ENCODE measurements at places on chromosomes 5 and 9. TPM values are rescaled to one million over a fixed set of nuclear protein-coding genes. Genes with fewer than 3 reads are reported as not detected.

The LRRC19 gene
- total RNA-seq = not detected

The GPR21 gene
- not detected for total RNA-seq

The PCDHGC4 gene
- total RNA-seq = 0.57 TPM

The NDFIP1 gene
- 69.9 TPM for total RNA-seq

The AIF1L gene
- total RNA-seq = 0.19 TPM

The PCDHGA1 gene
- total RNA-seq = 1.3 TPM

The TNIP1 gene
- 103 TPM for total RNA-seq

DNA sequence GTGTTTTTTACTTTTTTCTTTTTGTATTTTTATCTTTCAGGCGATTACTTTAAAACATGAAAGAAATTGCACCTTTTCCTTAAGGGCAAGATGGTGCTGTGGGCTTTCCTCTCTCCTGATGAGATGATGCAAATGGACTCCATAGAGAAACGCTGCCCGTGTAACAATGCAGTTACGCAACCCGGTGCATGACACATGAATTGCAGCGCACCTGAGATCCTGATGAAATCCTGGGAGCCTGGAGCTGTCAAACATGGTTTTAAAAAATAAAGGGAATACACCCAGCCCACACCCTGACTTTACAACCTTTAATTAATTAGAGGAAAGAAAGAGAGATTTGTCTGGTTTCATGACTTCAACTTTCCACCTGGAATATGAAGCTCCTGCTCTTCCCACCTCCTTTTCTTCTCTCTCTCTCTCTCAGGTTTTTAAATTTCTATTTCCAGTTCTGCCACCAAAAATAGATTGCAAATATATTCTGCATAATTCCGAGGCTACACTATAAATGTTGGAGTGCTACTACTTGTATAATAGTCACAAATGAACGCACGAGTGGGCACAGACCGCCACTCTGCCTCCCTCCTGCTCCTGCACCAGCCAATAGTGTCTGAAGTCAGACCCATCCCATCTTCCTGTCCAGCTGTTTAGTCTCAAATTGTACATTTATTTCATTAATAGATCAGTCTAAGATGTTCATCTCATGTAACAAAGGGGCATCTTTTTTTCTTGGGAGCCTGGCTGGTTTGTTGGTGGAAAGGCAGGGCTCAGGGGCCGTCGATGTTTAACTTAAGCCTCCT, 179.1 kb downstream of the AUH start:
- no peak overlapping the region for H3K27ac ChIP-seq
- no peak overlapping the region for H3K4me3 ChIP-seq
- peaks cover 6% of the 10 kb centered on the region for H3K36me3 ChIP-seq
- DNase-seq = no peak
- peaks cover 2% of the 10 kb centered on the region for H3K27me3 ChIP-seq
- peaks cover 51% of the 10 kb centered on the region for H3K4me1 ChIP-seq

DNA sequence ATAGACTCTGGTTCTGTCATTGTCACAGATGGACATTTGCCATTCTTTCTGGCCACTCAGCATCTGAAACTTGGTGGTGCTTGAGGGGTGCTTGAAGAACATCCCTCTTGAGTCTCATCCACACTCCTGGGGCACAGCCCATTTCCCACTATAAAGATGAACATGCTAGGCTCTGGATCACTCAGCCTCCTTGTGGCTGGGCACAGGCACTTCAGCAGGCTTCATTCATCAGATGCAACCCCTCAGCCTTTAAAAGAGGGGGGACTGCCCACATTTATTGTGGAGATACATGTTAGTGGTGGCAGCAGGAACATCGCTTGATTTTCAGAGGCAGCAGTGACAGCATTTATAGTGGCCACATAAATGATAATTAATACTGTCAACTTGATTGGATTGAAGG, 124.7 kb upstream of the NIPBL start:
- no peaks in the 10 kb centered on the region for H3K36me3 ChIP-seq
- DNase-seq = no peak
- no peak overlapping the region for H3K4me3 ChIP-seq
- no peaks in the 10 kb centered on the region for H3K4me1 ChIP-seq

GRCh38 chr9:95224376-95225019, 93.0 kb downstream of the FANCC start:
- no peaks in the 10 kb centered on the region for H3K4me1 ChIP-seq
- H3K27me3 ChIP-seq = no peaks in the 10 kb centered on the region
- DNase-seq = no peak
- no peaks in the 10 kb centered on the region for H3K36me3 ChIP-seq
- H3K27ac ChIP-seq = no peak overlapping the region
- H3K4me3 ChIP-seq = no peak overlapping the region

DNA sequence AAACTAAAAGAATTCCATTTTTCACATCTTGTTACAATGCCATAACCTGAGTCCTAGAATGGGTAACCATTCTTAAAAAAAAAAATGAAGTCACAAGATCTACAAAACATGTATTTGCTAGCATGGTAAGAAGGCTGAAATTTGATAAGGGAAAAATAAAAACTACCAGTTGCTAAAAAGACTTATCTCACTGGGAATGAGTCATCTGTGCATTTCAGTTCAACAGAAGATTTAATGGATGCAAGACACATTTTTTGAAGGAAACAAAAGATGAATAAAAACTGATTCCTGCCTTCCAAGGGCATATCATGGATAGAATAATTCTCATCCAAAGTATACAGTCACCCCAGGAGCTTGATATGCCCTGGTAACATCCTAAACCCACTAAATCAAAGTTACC, 47.2 kb downstream of the SGTB start:
- H3K4me3 ChIP-seq = no peak overlapping the region
- no peak overlapping the region for H3K27ac ChIP-seq
- peaks cover 39% of the 10 kb centered on the region for H3K36me3 ChIP-seq
- H3K4me1 ChIP-seq = peaks cover 37% of the 10 kb centered on the region
- no peak for DNase-seq
- no peaks in the 10 kb centered on the region for H3K27me3 ChIP-seq

GRCh38 chr5:118459490-118459889, 528.9 kb downstream of the DTWD2 start:
- no peak for DNase-seq
- no peaks in the 10 kb centered on the region for H3K36me3 ChIP-seq
- no peak overlapping the region for H3K4me3 ChIP-seq
- H3K4me1 ChIP-seq = no peaks in the 10 kb centered on the region

GRCh38 chr9:133685653-133686609, 49.8 kb downstream of the DBH start:
- peaks cover 8% of the 10 kb centered on the region for H3K4me1 ChIP-seq
- no peak overlapping the region for H3K27ac ChIP-seq
- peaks cover 7% of the 10 kb centered on the region for H3K27me3 ChIP-seq

DNA sequence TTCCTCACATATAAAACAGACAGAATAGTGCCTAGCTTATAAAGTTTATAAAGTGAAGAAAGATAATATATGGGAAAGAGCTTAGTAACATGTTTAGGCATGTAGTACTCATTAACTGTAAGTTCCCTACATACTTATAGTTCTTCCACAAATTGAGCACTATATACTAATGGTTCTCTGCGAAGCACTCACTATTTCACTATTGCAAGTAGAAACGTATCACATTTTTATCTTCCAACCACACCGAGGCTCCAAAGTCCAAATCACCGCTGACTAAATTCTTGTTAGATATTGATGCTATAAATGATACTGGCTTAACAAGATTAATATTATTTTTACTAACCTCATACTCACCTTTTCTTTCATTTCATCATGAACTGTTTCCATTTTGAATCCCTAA, 61.0 kb downstream of the FBXW11 start:
- no peaks in the 10 kb centered on the region for H3K27me3 ChIP-seq
- H3K4me1 ChIP-seq = peaks cover 52% of the 10 kb centered on the region
- DNase-seq = no peak
- no peaks in the 10 kb centered on the region for H3K36me3 ChIP-seq
- no peak overlapping the region for H3K27ac ChIP-seq

GRCh38 chr5:66209794-66210193, 65.7 kb downstream of the SREK1 start:
- peaks cover 4% of the 10 kb centered on the region for H3K36me3 ChIP-seq
- H3K4me1 ChIP-seq = peaks cover 29% of the 10 kb centered on the region
- H3K4me3 ChIP-seq = no peak overlapping the region
- DNase-seq = no peak
- H3K27ac ChIP-seq = no peak overlapping the region

DNA sequence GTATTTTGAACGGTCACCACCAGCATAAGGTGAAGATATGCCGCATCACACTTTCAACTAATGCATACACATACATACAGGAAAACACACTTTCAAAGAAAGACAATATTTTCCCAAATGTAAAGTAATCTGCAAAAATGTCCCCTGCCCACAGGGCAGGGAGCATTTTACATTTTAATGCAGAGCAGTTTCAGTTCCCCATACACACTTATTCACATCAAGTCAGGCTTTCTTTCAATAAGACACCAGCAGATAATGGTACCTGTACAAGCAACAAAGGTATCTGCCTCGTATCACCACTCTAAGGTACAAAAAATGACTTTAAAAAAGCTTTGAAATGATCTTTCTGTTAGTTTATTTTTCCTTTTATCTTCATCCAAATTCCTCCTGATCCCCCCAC, 247.1 kb upstream of the CCNG1 start:
- no peaks in the 10 kb centered on the region for H3K36me3 ChIP-seq
- DNase-seq = no peak
- H3K4me3 ChIP-seq = no peak overlapping the region
- H3K27me3 ChIP-seq = no peaks in the 10 kb centered on the region

DNA sequence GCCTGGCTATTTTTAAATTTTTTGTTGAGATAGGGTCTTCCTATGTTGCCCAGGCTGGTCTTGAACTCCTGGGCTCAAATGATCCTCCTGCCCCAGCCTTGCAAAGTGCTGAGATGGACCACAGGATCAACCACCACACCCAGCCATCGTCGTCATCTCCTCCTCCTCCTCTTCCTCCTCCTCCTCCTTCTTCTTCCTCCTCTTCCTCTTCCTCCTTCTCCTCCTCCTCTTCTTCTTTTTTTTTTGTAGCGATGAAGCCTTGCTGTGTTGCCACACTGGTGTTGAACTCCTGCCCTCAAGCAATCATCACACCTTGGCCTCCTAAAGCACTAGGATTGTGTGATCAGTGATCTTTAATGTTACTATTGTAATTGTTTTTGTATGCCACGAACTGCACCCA, 49.4 kb upstream of the ERBIN start:
- no peak for DNase-seq
- H3K4me3 ChIP-seq = no peak overlapping the region
- H3K4me1 ChIP-seq = peaks cover 76% of the 10 kb centered on the region
- peak overlapping the region; percentile 32 for H3K27ac ChIP-seq

DNA sequence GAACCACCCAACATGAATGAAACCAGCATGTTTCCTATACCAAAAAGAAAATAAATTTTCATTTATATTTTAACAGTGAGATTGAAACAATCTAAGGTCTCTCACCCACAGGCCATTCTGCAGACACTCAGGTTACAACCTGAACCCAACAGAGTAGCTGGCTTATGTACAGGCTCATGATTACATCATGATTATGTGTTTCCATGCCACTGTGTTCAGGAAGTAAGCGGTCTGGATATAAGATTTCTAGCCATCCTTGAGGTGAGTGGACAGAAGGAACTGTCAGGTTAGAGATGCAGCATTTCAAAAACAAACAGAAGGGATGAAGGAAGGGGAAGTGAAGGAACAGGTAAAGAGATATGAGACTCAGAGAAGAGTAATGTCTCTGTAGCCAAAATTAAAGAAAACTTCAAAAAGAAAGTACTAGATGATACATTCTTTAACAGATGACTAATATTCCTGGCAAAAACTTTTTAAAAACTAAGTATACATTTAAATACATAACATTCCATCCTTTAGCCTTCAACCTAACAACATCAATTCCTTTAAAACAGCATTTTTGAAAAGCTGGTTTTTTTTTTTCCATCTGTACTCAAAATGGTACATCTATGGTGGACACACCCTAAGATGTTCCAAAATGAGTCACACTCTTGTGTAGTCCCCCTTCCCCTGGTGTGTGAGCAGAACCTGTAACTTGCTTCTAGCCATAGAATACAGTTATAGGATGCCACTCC, 119.8 kb downstream of the LPAR1 start:
- peak overlapping the region; percentile 78 for H3K4me3 ChIP-seq
- DNase-seq = peak; percentile 62

DNA sequence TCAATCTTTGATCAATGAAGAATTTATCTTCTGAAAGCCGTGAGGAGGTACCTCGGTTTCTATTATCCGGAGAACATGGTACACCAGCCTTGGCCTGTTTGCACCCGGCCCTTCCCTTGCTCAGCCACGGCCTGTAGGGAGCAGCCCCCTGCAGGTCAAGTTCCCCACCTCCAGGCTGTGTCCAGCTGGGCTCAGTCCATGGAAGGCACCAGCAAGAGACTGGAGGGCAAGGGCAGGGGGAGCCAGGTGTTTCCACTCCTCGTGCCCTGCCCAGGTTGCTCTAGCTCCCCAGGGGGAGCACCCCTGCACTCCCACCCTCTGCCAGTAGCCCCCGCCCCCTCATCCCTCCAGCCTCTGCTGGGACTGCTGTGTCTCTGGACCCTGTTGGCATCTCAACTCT, 87.3 kb upstream of the ADAMTS2 start:
- no peaks in the 10 kb centered on the region for H3K36me3 ChIP-seq
- H3K4me3 ChIP-seq = no peak overlapping the region
- peaks cover 21% of the 10 kb centered on the region for H3K27me3 ChIP-seq
- H3K4me1 ChIP-seq = no peaks in the 10 kb centered on the region
- DNase-seq = no peak

- no peak overlapping the region for H3K4me3 ChIP-seq
- peak overlapping the region; percentile 52 for H3K27ac ChIP-seq
- peaks cover 10% of the 10 kb centered on the region for H3K36me3 ChIP-seq
- DNase-seq = peak; percentile 86
These were observed 40.0 kb downstream of the PAPPA start for GRCh38 chr9:116193636-116194035.

GRCh38 chr5:76269259-76269931, 133.7 kb upstream of the IQGAP2 start:
- H3K4me1 ChIP-seq = no peaks in the 10 kb centered on the region
- H3K36me3 ChIP-seq = no peaks in the 10 kb centered on the region
- no peak overlapping the region for H3K4me3 ChIP-seq
- no peak for DNase-seq
- no peak overlapping the region for H3K27ac ChIP-seq

DNA sequence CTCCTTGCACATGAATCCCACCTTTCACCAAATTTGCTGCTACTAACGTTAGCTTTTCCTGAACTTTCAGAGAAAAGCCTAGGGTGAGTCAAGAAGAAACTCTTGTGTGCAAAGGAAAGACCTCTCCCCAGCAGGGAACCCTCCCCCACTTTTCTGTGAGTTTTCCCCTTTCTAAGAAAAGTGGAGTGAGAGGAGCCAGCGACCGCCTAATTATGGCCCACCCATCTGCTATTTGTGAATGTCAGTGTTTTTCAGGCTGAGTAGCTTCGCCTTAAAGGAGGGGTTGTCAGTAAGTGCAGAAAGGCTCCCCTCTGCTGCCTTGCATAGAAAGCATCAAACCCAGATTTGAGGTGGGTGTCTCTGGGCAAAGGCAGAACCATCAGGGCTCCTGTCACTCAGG, 46.8 kb upstream of the SPOCK1 start:
- no peaks in the 10 kb centered on the region for H3K36me3 ChIP-seq
- no peak for DNase-seq
- no peak overlapping the region for H3K4me3 ChIP-seq
- peaks cover 29% of the 10 kb centered on the region for H3K27me3 ChIP-seq
- no peak overlapping the region for H3K27ac ChIP-seq
- peaks cover 9% of the 10 kb centered on the region for H3K4me1 ChIP-seq

GRCh38 chr9:7802666-7803065, 3.1 kb upstream of the DMAC1 start:
- H3K27me3 ChIP-seq = no peaks in the 10 kb centered on the region
- H3K4me3 ChIP-seq = no peak overlapping the region
- DNase-seq = no peak
- no peak overlapping the region for H3K27ac ChIP-seq
